ENCODE measurements at places on chromosomes 2 and 18. TPM values are rescaled to one million over a fixed set of nuclear protein-coding genes. Genes with fewer than 3 reads are reported as not detected.

The TUBA4B gene
- 0.14 TPM for total RNA-seq

The WDR43 gene
- 38.3 TPM for total RNA-seq

The NGEF gene
- 51.1 TPM for total RNA-seq

- DNase-seq, result no peak
- H3K27me3 ChIP-seq, result no peaks in the 10 kb centered on the region
- H3K27ac ChIP-seq, result no peak overlapping the region
- H3K4me3 ChIP-seq, result no peak overlapping the region
Measured at GRCh38 chr2:1800306-1800705, 56.0 kb upstream of the PXDN start.

DNA sequence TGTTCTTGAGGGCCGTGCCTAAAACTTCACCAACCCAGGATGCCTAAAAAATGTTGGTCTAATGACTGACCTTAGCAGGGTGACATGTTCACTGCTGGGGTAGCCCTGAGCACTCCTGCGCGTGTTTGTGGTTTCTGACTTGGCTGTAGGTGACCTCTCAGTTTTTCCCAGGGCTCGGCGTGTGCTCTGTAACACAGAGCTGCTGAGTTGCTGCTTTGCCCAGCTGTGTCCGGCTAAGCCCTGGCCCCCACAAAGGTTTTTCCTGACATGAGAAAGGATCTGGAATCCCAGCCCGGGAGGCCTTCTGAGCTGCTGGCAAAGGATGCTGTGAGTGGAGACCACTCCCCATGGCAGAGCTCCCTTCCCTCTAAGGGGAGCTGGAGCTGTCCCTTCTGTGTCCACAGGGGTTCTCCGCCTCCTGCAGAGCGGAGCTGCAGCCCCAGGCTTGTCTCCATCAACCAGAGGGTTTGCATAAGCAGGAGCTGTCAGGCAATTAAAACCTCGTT lies 52.7 kb downstream of the CRIM1 start:
- DNase-seq, result no peak
- no peaks in the 10 kb centered on the region for H3K36me3 ChIP-seq
- no peak overlapping the region for H3K4me3 ChIP-seq
- peak overlapping the region; percentile 24 for H3K27ac ChIP-seq
- no peaks in the 10 kb centered on the region for H3K27me3 ChIP-seq
- H3K4me1 ChIP-seq, result peaks cover 21% of the 10 kb centered on the region

DNA sequence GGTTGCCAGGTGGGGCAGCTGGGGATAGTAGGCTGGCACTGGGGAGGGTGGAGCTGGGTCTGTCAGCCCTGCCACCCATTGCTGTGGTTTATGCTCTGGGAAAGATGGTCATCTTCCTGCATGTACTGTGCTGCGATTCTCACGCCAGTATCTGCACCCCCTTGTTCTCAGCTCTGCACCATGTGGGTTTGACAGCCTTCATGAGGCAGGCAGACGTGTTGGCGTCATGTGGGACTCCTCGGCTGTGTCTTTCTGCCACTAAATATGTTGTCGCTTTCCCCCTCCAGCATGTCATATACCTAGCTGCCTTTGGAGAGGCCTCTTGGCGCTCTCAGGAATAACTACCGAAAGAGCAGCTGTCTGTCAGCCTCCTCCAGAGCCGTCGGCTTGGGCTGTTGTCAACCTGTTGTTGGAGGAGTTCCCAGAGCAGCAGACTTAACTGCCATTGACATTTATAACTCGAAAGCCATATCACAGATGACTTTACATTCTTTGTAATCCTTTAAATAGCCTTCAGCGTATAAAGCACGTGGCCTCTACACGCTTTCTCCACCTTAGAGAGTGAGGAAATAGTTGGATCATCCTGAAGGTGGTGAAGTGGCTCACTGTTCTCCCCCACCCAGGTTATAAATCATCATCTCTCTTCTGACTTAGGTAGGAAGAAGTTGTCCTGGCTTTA lies 80.4 kb upstream of the MGAT5 start:
- H3K4me3 ChIP-seq, result no peak overlapping the region
- no peaks in the 10 kb centered on the region for H3K27me3 ChIP-seq
- peaks cover 27% of the 10 kb centered on the region for H3K4me1 ChIP-seq

DNA sequence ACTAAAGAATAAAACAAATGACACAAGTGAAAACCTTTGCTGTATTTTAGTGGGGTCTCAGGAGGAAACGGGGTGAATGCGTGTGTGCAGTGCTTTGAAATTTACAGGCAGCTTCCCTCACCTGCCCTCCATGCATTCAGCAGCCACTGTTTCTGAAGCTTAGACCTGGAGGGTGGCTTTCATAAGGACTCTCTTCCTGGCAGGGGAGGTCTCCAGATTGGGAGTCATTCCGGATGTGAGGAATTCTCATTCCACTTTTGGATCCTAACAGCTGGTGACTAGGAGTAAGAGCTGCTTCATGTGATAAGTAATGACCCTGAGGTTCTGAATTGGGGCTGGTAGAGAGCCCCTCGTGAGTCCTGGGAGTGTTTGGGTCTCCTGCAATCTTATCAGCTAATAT lies 192.5 kb downstream of the SH3BP4 start:
- no peak overlapping the region for H3K4me3 ChIP-seq
- no peak for DNase-seq
- H3K27ac ChIP-seq, result no peak overlapping the region
- no peaks in the 10 kb centered on the region for H3K4me1 ChIP-seq

- no peak overlapping the region for H3K27ac ChIP-seq
- H3K4me3 ChIP-seq, result no peak overlapping the region
- no peak for DNase-seq
- peaks cover 7% of the 10 kb centered on the region for H3K4me1 ChIP-seq
- H3K27me3 ChIP-seq, result no peaks in the 10 kb centered on the region
Measured at GRCh38 chr18:63407734-63408133, 14.5 kb downstream of the VPS4B start.
